ENCODE measurements at places on chromosomes 1 and 21.

DNA sequence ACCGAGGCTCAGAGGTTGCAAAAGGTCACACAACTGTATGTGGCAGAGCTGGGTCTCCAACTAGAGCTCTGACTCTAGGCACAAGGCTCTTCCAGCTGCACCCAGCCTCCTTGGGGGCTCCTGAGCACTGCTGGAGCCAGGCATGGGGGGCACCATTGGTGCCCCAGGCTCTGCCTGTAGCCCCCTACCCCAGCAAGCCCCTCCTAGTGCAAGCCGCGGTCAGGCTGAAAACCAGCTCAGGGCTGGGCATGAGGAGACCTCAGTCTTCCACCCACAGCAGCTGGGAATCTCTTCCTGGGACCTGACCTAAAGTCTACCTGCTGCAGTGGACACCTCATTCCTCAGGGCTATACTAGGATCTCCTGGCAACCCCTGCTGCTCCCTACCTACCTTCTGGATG lies 14.6 kb downstream of the TNNT2 start:
- DNase-seq: no peak

DNA sequence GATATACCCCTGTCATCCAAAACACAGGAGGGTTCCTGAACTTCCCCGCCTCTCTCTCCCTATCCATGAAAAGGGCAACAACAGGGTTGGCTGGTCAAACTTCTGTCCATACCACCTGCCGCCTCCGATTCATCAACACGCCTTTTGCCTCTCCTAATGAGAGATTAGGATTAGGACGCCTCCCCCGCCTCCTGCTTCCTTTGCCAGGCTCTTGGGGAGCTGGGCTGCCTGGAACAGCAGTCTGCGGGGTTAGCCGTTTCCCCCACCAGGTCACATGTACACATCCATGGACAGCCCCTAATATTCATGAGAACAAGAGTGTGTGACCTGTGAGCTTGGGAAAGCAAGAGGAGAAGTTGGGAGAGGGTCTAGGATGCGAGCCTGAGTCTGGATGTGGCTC lies 2.3 kb upstream of the OPTC start:
- DNase-seq: no peak

- no peak for DNase-seq
Measured at GRCh38 chr1:1796466-1796865, 18.2 kb upstream of the NADK start.

DNA sequence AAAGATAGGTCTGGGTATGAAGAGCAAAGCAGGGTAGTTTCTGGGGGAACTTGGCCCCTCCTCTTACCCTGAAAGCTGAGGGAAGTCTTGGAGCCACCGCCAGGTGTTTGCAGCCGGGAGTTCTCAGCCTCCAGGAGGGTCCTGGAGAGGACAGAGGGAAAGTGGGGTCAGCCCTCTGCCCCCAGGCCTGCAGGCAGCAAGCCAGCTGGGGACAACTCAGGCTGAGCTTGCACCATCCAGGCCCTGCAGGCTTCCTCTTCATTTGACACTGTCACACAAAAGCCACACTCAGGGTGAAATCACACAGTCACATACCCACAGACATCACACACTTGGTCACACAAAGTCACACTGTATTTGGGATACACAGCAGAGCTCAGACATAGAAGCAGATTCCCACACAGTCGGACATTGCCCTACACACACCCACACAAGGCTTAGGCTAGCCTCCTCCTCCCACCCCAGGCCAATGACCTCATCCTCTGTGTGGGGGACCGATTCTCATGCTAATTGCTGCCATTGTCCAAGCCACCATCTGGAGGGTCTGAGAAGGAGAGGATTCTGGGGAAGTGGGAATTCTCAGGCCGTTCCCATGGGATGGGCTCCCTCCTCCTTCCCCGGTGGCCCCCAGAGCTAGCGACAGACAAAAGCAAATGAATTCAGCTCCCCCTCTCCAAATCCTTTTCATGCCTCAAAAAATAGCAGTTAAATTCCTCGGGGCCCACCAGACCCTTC lies 3.7 kb downstream of the NES start:
- no peak for DNase-seq
